ENCODE measurements at places on chromosomes 5 and 9.

- no peak for DNase-seq
Measured at GRCh38 chr5:17396247-17396646, 101.8 kb upstream of the TAF11L2 start.

- DNase-seq: no peak
Measured at GRCh38 chr5:165370794-165371193, 1865.4 kb downstream of the MAT2B start.

GRCh38 chr9:93668261-93668871 is 92.0 kb downstream of the PHF2 start:
- peak; percentile 27 for DNase-seq

DNA sequence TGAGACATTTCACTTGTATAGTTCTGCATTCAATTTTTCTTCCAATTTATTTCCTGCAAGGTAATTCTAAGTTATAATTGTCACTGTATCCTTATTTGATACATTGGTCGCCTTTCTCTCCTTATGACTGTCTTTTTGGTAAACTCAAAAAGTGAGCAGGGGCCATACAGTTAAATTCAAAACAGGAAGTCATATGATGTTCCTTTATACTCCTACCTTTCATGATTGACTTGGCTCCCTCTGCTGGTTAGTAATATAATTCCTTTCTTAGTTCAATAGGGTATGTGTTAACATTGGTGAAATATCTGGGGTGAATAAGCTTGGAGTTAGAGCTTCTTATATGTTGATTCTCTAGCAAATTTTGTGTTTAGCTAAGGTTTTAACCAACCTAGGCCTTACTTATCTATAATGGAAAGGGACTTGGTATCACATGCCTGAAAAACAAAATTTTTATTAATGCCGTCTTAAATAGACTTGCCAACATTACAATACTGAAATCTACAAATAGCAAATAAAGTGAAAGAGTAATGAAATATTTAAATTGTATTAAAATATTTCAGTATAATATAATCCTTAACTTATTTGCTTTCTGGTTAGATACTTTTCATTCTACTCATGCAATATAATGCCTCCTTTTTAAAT is 6.0 kb upstream of the NIPBL start:
- DNase-seq: peak; percentile 93

- DNase-seq: no peak
Measured at GRCh38 chr5:134136771-134137170, 22.3 kb downstream of the TCF7 start.

DNA sequence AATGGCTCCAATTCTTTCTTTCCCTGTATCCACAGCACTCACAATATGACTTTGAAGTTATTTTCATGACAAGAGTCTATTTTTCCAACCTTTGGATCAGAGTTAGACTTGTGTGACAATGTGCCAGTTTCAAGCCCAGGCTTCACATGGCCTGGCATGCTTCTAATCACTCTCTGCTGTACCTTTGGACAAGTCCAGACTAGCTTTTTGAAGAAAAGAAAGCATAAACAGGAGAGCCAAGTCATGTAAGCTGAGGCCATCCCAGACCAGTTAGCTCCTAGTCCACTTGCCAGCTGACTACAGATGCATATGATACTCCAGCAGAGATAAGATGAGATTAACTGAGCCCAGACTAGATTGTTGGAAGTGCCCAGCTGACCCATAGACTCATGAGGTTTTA is 513.6 kb upstream of the C9orf72 start:
- no peak for DNase-seq

DNA sequence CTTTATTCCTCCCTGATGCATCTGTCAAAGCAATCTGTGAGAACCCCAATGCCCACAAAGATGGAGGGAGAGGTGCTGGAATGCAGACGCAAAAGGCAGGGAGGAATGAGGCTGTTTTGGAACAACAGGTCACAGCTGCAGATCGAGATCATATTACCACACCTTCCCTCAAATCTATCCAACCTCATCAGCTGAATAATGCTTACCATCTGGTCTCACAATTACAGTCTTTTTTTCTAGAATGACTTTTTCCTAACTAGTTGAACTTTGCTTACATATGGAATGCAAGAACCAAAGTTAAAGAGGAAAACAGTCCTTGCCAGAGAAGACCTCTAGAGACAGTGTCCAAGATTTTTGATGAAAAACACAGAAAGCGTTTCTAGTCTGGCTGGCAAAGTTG is 158.1 kb downstream of the LPAR1 start:
- peak; percentile 34 for DNase-seq

GRCh38 chr5:119250946-119251901 is 104.6 kb upstream of the TNFAIP8 start:
- no peak for DNase-seq

DNA sequence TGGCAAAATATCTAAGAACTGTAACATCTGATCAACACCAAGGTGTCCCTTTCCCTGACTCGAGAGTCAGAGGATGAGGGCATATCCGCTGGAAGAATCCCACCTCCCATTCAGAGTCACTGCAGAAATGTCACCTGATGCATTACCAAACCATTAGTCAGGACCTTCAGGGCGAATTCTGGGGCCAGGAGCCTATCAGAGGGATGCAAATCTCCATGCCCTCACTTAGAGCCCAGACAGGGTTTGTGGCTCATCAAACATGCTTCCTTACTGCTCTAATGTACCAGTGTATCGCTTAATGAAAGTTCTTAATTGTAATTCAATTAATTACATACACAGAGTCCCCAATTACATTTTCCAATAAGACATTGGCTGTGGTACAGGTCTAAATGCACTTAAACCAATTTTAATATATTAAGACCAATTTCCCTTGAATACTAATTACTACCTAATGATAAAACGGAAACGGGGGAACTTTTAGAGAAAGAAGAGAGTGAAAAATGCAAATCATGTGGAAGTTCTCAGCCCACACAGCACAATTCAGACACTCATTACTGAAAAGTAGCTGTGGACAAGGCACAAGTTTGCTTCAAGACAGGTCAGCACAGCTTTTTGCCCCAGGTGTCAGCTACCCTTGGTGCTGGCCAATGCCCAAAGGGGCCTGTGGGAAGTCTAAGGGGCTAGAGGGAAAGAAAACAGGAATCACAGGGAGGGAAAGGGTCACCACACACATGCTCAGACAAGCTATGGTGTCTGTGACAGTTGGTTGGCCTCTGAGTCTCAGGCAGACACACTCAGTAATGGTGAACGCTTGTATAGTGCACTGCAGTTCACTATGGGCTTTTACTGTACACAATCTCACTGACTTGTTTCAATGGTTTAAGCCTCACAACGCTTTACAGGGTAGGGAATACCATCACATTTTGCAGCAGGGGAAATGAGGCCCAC is 211.6 kb downstream of the MAPKAP1 start:
- DNase-seq: no peak

GRCh38 chr9:111297066-111297824 is 32.8 kb downstream of the OR2K2 start:
- DNase-seq: no peak

DNA sequence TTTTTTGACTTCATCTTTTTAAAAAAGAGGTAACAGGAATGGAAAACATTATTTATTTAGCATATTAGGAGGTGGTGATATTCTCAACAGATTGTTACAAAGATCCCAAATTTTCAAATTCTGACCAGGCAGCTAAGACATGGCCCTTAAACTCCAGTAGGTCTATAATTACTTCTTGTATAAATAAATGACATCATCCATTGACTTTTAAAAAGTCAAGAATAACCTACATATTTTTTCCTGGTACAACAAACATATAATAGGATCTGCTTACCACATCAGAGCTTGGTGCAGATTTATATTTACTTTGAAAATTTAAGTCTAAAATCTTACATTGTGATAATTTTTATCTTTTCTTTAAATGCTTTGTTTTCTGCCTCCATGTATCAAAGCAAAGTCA is 92.2 kb upstream of the TRPM3 start:
- no peak for DNase-seq

DNA sequence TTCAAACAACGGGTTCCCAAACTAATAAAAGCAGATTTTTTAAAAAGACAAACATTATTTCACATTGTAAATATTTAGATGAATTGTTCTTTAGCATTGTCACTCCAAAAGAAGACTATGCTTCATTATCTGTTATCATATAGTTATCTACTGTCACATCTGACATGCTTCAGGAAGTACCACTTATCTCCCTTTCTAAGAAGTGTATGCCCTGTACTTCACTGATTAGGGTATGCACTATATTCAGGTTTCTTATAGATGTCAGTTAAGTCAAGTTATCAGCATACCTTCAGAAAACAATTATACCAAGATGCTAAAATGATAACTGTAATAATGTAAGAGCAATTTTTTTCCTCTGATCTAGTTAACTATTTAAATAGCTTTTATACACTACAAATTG is 40.4 kb downstream of the LMBRD2 start:
- DNase-seq: no peak

- DNase-seq: no peak
Measured at GRCh38 chr5:120017513-120017912, 388.2 kb downstream of the FAM170A start.

DNA sequence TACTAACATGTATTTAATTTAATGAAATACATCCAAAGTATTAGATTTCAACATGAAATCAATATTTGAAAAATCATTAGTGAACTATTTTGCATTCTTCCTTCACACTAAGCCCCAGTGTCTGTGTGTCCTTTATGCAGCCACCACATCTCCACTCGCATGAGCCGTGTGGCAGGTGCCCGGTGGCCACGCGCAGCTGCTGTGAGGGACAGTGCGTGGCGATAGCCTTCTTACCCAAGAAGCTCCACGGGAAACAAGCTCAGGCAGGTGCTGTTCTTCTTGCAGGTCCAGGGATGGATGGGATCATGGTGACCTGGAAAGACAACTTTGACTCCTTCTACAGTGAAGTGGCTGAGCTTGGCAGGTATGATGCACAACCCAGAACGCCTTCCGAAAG is 79.3 kb upstream of the OTULINL start:
- no peak for DNase-seq

- no peak for DNase-seq
Measured at GRCh38 chr9:115373710-115374045, 255.7 kb upstream of the TNC start.

GRCh38 chr9:2857564-2858198 is 13.8 kb upstream of the PUM3 start:
- peak; percentile 88 for DNase-seq

GRCh38 chr5:14663734-14664269 is 716 bp upstream of the OTULIN start:
- DNase-seq: no peak

DNA sequence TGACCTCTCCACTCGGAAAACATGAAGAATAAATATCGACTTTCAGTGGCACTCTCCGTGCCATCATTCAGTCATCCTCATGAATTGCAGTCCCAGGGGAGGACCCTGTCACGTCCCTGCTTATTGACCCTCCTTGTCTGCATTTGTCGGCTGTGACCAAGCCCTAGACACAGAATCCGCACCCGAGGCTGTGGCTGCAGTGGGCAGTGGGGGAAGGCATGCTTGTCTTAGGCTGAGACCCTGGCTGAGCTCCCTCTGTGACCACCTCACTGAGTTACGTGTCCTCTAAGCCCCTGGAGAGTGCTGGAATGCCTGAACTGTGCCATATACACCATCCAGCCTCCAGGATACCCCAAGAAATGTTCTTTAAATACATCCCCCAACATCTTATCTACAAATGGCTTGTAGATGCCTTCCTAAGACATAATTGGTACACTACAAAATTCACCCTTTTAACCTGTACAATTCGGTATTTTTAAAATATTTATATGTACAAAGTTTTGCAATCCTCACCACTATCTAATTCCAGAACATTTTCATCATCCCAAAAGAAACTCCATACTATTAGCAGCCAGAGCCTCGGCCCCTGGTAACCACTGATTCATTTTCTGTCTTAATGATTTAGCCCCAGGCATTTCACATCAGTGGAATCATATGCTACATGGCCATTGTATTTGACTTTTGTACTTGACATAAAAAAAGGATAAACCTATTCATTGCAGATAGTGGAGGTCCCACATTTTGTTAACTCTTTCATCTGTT is 80.8 kb upstream of the ICE1 start:
- DNase-seq: no peak

GRCh38 chr9:126625329-126626126 is 11.8 kb downstream of the LMX1B start:
- DNase-seq: peak; percentile 57

GRCh38 chr9:122904466-122904822 is 715 bp downstream of the RC3H2 start:
- DNase-seq: peak; percentile 75

GRCh38 chr9:98253565-98253964 is 1.9 kb downstream of the TBC1D2 start:
- no peak for DNase-seq

DNA sequence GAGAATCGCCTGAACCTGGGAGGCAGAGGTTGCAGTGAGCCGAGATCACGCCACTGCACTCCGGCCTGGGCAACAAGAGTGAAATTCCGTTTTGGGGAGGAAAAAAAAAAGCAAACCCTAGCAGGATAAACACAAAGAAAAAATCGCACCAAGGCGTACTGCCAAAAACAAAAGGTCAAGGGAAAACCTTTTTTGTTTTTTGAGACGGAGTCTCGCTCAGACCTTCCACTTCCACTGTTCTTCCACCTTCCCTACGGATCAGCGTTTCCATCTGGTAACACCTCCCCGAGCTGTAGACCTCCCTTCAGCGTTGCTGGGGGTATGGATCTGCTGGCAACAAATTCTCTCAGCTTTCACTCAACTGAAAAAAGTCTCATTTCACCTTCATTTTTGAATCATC is 20.1 kb upstream of the FCN2 start:
- no peak for DNase-seq

GRCh38 chr5:132294728-132295504 is 722 bp downstream of the SLC22A4 start:
- peak; percentile 70 for DNase-seq

- no peak for DNase-seq
Measured at GRCh38 chr5:147410496-147411358, 99.1 kb downstream of the DPYSL3 start.

DNA sequence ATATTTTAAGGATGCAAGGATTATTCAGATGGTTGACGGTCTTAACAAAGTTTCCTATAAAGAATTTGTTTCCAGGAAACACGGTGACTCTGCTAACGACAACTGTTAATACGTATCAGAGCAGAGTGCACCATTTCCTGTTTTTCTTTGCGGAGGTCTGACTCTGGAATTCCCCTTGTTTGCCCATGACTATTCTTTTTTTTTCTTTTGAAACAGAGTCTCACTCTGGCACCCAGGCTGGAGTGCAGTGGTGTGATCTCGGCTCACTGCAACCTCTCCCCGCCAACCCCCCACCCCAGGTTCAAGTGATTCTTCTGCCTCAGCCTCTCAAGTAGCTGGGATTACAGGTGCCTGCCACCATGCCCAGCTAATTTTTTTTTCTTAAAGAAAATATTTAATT is 115.9 kb downstream of the CDC42SE2 start:
- DNase-seq: no peak

DNA sequence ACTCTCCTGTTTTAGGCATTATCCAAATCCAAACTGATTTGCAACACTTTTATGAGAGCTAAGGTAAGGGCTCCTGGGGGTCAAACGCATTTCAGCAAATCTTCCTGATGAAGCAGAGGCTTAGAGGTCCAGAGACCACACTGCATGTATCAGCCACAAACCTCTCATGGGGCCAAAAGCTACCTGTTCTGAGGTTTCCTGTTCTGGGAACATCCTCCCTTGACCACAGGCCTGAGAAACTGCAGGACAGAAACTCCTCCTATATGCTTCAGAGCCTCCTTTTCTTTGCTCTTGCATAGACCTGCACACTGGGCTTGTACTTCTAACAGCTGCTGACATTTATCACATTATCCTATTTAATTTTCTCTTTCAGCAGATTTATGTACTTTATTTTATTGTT is 92.6 kb downstream of the OR2K2 start:
- DNase-seq: peak; percentile 1

GRCh38 chr5:34452170-34452828 is 203.8 kb upstream of the RAI14 start:
- peak; percentile 84 for DNase-seq

- no peak for DNase-seq
Measured at GRCh38 chr5:124912638-124913328, 166.3 kb upstream of the ZNF608 start.

- DNase-seq: no peak
Measured at GRCh38 chr5:2909035-2909434, 157.6 kb upstream of the IRX2 start.
